ENCODE measurements at places on chromosomes 16 and 17.

- DNase-seq: no peak
Measured at GRCh38 chr17:82243648-82244412, 15.0 kb downstream of the SLC16A3 start.

- DNase-seq: no peak
Measured at GRCh38 chr16:68385371-68385770, 62.9 kb downstream of the SMPD3 start.

- DNase-seq: no peak
Measured at GRCh38 chr17:29136998-29137730, 43.0 kb downstream of the MYO18A start.

- DNase-seq: no peak
Measured at GRCh38 chr16:4746215-4746614, 11.9 kb downstream of the DNAAF8 start.

GRCh38 chr16:52547004-52547833 lies at the start of gene TOX3:
TSS of gene TOX3 (minus strand) at chr16:52547143. CDS start at chr16:52546723, 420 bp downstream.
- DNase-seq: no peak

DNA sequence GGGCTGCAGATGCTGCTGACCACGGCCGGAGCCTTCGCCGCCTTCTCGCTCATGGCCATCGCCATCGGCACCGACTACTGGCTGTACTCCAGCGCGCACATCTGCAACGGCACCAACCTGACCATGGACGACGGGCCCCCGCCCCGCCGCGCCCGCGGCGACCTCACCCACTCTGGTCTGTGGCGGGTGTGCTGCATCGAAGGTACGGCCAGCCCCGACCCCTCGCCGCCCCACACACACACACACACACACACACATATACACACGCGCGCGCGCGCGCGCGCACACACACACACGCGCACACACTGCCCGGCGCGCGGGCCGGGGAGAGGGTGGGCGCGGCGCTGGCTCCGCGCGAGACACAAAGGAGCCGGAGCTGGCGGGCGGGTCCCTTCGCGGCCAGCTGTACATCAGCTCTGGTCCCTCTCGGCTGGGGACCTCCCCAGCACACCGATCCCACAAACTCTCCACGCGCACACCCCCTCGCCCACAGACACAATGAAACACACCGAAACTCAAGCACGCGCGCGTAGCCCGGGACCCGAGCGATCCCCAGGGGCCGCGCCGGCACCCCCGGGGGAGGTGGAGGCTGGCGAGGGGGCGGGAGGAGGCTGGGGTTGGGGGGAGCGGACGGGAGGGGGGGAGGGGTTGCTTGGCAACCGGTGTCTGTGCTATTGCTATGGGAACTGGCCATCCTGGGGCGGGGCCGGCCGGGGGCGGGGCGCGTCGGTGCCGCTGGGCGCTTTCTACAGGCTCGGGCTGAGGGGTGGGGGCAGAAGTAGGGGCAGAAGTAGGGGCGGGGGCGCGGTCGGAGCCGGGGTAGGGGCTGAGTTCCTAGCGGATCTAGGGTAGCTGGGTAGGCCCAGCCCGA lies 658 bp downstream of the CACNG4 start:
- DNase-seq: peak; percentile 53

DNA sequence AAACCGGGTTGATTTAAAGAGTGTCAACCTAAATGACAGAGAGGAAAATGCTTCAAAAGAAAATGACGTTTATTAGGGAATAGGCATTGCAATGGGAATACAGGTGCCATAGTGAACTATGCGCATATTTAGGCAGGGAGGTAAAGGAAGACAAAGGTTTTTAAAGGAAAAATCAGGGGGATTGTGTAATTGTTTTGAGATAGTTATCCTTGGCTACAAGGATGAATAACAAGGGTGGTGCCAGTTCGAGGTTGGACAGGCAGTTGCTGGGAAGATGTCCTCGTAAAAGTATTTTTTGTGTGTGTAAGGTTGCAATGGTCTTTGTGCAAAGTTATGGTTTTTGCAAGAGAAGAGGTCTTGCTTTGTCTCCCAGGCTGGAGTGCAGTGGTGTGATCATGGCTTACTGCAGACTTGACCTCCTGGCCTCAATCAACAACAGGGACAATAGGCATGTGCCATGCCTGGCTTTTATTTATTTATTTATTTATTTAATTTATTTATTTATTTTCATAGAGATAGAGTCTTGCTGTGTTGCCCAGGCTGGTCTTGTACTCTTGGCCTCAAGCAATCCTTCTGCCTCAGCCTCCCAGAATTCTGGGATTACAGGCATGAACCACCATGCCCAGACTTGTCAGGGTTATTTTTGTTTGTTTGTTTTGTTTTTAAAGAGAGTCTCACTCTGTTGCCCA lies 63.1 kb downstream of the CACNG3 start:
- DNase-seq: no peak

- DNase-seq: no peak
Measured at GRCh38 chr16:22214889-22215288, 8.8 kb downstream of the EEF2K start.

DNA sequence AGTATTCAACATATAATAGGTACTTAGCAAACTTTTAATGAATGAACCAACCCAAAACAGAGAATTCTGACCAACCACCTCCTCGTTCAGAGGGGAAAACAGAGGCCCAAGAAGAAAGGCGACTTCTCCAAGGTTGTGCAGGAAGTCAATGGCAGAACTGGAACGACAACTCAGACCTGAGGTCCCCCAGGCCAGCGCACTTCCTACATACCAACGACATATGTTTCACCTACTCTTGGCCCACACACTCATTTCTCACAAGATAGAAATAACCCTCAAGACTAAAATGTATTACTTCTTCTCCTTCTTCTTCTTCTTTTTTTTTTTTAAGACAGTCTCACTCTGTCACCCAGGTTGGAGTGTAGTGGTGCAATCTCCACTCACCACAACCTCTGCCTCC lies 14.4 kb downstream of the CHCT1 start:
- DNase-seq: no peak

- DNase-seq: no peak
Measured at GRCh38 chr16:67163999-67164558, 466 bp upstream of the HSF4 start.

GRCh38 chr17:67566656-67567055 lies 151.1 kb upstream of the NOL11 start:
- no peak for DNase-seq

GRCh38 chr17:73347351-73347750 lies 35.5 kb upstream of the CDC42EP4 start:
- no peak for DNase-seq

DNA sequence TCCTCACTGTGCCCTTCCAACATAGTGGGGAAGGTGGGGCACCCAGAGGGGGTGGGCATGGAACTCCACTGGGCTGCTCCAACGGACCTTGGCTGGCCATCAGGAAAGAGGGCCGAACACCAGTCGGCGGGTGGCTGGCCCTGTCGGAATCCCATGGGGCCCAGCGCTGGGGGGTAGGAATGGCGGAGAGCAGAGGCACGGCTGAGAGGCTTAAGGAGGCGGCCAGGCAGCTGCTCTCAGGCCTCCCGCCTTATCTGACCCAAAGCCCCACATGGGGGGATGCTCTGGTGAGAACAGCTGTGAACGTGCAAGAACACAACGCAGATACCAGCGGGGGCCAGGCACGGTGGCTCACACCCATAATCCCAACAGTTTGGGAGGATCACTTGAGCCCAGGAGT lies 4.4 kb upstream of the MYO1C start:
- DNase-seq: no peak

GRCh38 chr17:35914354-35914753 lies 16.2 kb downstream of the RDM1 start:
- DNase-seq: no peak

- DNase-seq: no peak
Measured at GRCh38 chr16:50509521-50510341, 38.5 kb upstream of the NKD1 start.

GRCh38 chr17:48453447-48453846 lies 23.4 kb upstream of the SKAP1 start:
- DNase-seq: no peak

GRCh38 chr17:80248894-80249710 lies 11.6 kb upstream of the RNF213 start:
- no peak for DNase-seq

GRCh38 chr17:60863892-60864707 lies 186.4 kb downstream of the BCAS3 start:
- DNase-seq: no peak

- no peak for DNase-seq
Measured at GRCh38 chr16:11672206-11673090, 4.2 kb downstream of the SNN start.

DNA sequence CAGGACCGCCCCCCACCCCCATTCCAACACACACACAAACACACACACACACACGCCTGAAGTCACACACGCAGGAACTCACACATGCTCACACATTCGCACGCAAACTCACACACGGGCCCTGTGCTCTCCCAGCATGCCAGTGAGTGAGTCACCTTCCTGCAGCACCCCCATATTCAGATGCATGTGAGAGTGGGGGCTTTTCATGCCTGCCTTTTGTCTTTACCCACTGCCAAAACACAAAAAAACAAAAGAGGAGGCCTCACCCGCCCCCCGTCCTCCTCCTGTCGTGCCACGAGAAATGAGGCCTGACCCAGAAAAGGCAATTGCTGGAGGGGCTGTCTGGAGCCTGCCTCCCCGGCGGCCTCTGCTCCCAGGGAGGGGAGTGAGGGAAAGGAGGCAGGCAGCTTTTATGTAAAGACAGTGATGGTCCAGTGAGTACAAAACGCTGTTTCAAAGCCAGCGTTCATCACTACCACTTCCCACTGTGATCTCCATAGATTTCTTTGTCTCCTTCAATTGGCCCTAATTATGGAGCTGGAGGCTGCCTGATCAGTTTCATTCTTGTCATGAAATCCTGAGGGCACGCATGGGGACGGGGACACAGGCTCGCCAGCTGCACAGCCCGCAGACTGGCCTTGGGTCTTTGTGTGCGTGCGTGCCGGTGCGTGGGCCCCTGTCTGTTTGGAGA lies 29.5 kb upstream of the GSE1 start:
- no peak for DNase-seq

- no peak for DNase-seq
Measured at GRCh38 chr16:23949630-23950290, 114.0 kb downstream of the PRKCB start.

GRCh38 chr16:10787304-10787703 lies 31.3 kb downstream of the TVP23A start:
- DNase-seq: no peak

- no peak for DNase-seq
Measured at GRCh38 chr17:51015145-51015558, 105.5 kb downstream of the SPAG9 start.

DNA sequence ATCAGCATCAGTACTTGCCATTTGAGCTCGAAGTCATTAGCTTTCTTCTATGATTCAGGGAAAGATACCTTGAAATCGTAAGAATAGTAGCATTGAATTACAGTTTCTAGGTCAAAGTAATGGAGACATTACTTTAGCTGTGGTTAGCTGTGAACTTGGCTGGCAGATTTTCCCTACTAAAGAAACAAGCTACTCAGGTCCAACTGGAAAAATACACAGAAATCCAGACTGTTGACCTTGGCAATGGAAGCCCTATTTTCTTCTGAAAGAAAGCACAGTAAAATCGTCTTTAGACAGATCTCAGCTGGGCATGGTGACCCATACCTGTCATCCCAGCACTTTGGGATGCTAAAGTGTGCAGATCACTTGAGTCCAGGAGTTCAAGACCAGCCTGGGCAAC lies 13.4 kb upstream of the DNAJA2 start:
- DNase-seq: no peak

DNA sequence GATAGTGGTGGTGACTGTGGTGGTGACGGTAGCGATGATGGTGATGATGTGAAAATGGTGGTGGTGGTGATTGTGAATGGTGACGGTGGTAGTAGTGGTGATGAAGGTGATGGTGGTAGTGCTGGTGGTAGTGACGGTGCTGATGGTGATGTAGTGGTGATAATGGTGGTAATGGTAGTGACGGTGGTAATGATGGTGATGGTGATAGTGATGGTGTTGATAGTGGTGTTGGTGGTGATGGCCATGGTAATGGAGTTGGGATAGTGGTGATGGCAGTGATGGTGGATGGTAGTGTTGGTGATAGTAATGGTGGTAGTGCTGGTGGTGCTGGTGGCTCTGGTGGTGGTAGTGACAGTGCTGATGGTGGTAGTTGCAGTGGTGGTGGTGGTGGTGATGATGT lies 14.7 kb upstream of the RBFOX1 start:
- no peak for DNase-seq

DNA sequence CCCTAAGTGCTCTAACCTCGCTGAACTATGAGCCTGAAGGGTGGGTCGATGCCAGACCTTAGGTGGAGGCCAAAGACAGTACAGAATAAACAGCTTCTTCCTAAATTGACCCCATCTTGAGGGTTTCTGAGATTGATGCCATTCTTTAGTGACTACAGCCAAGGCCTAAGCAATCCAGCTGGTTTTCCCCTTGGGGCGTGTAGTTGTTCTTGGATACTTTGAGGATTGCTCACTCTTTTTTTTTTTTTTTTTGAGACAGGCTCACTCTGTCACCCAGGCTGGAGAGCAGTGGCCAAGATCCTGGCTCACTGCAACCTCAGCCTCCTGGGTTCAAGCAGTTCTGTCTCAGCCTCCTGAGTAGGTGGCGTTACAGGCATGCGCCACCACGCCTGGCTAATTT lies 2.0 kb downstream of the OVCA2 start:
- DNase-seq: no peak

GRCh38 chr16:65280845-65281512 lies 159.1 kb upstream of the CDH11 start:
- DNase-seq: no peak

- DNase-seq: no peak
Measured at GRCh38 chr17:41885733-41886132, 20.5 kb upstream of the KLHL11 start.

- DNase-seq: no peak
Measured at GRCh38 chr16:74033441-74033995, 263.1 kb upstream of the PSMD7 start.

DNA sequence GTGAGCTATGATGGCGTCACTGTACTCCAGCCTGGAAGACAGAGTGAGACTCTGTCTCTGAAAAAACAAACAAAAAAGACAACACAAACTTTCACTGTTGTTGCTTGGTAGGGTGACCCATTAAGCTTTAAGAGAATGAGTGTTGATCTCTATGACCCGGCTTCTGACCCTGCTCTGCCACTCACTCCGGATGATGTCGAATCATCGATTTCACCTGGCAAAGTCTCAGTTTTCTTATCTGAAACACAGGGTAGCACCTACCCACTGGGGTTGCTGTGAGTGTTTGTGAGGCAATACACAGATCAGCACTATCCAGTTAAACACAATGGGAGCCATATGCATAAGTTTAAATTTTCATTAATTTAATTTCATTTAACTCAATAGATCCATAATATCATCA lies 20.6 kb upstream of the IRF8 start:
- DNase-seq: no peak

GRCh38 chr17:78532922-78533640 lies 44.1 kb downstream of the DNAH17 start:
- DNase-seq: no peak
